ENCODE measurements at places on chromosomes 12 and 14.

GRCh38 chr12:67268335-67268895, 743 bp upstream of the CAND1 start:
- peak overlapping the region; percentile 95 for H3K27ac ChIP-seq
- DNase-seq: no peak
- peak overlapping the region; percentile 95 for H3K4me3 ChIP-seq
- peaks cover 28% of the 10 kb centered on the region for H3K4me1 ChIP-seq
- no peaks in the 10 kb centered on the region for H3K27me3 ChIP-seq
- H3K36me3 ChIP-seq: no peaks in the 10 kb centered on the region

DNA sequence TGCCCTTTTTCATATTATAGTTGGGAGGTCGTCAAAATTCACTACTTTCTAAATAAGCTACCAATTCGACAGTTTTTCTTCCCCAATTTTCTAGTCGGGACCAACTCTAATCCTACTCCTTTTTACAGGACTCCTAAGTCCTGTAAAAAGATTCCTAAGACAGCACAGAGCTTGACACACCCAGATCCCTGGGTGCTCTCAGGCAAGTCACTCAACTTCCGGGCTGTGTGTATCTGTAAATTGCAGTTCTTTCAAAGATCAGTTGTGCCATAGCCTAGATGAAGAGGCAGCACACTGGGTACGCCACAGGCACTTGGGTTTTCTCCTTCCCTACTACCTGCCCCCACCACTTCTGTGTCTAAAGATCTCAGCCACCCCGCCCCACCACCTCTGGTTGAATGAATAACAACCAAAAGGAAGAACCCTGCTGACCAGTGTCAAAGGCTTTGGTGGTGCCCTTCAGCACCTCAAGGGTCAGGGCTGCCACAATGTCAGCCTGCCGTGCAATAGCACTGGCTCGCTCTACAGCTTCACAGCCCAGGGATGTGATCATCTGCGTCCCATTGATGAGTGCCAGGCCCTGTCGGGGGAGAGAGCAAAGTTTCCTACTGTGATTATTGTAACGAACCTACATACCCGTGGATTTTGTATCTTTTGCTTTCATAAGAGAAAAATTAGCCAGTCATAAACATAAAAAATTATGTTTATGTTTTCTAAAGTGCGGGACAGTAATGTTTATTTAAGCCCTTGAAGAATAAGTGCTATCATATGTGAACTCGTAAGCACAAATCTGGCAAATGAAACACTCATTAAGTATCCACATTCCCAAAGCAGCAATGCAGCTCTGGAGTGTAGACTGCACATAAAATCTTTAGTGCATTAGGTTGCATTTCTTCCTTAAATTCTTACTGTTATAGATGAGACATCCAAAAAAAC, 9.2 kb downstream of the HAL start:
- no peak for DNase-seq
- no peak overlapping the region for H3K4me3 ChIP-seq
- peaks cover 8% of the 10 kb centered on the region for H3K36me3 ChIP-seq
- peak overlapping the region; percentile 12 for H3K27ac ChIP-seq

DNA sequence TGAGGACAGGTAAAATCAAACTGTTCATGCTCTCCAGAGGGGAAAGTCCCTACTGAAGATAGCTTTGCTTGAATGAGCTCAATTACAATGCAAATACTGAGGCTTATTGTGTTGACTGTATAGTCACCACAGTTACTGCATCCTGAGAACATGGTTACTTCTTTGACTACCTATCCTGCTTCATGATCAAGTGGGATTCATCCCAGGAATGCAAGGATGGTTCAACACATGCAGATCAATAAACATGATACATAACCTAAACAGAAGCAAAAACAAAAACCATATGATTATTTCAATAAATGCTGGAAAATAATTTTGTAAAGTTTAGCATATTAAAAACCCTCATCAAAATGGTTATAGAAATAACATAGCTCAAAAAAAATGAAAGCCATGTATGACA, 32.9 kb upstream of the P2RX7 start:
- H3K36me3 ChIP-seq: no peaks in the 10 kb centered on the region
- peaks cover 12% of the 10 kb centered on the region for H3K4me1 ChIP-seq
- no peak overlapping the region for H3K4me3 ChIP-seq
- no peak for DNase-seq

DNA sequence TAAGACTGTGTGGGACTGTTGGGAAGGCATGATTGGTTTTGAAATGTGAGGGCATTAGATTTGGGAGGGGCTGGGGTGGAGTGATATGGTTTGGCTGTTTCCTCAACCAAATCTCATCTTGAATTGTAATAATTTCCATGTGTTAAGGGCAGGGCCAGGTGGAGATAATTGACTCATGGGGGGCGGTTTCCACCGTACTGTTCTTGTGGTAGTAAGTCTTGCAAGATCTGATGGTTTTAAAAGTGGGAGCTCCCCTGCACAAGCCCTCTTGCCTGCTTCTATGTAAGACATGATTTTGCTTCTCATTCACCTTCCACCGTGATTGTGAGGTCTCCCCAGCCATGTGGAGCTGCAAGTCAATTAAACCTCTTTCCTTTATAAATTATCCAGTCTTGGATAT, 76.6 kb upstream of the PPFIA2 start:
- no peak for DNase-seq
- no peaks in the 10 kb centered on the region for H3K36me3 ChIP-seq
- no peak overlapping the region for H3K4me3 ChIP-seq
- no peak overlapping the region for H3K27ac ChIP-seq

- no peaks in the 10 kb centered on the region for H3K4me1 ChIP-seq
- no peaks in the 10 kb centered on the region for H3K27me3 ChIP-seq
- H3K27ac ChIP-seq: no peak overlapping the region
- H3K4me3 ChIP-seq: no peak overlapping the region
- no peak for DNase-seq
- H3K36me3 ChIP-seq: no peaks in the 10 kb centered on the region
Observed at GRCh38 chr14:62776300-62776699, 269.0 kb downstream of the KCNH5 start.

DNA sequence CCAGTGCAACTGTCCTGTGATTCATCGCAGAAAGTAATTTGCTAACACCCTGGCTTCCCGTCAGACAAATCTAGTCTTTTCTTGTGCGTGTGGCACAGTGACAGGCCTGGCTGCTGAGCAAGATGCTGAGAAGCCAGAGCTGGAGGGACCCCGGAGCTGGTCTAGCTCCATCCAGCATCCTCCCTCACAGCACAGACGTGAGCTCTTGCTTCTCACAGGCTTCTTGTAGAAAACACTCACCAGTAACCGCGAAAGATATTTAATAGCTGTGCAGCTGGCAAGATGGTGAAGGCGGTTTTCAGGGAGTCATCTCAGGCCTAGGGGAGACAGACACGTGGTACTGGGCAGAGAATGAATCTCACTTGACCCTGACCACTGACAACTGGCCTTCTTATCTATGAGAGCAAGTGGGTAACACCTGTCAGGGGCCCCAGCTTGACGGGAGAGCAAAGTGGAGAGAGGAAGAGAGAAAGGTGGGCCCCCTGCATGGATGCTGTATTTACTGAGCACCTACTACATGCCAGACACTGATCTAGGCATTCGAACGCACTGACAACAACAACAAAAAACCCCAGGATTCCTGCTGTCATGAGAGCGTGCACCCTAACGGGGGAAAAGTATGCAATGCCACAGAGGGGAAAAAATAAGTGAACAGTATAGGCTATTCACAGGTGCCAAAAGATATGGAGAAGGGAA, 63.3 kb downstream of the CCDC88C start:
- peak overlapping the region; percentile 48 for H3K27ac ChIP-seq
- peaks cover 94% of the 10 kb centered on the region for H3K4me1 ChIP-seq
- peak overlapping the region; percentile 6 for H3K4me3 ChIP-seq
- H3K36me3 ChIP-seq: peaks cover 4% of the 10 kb centered on the region

DNA sequence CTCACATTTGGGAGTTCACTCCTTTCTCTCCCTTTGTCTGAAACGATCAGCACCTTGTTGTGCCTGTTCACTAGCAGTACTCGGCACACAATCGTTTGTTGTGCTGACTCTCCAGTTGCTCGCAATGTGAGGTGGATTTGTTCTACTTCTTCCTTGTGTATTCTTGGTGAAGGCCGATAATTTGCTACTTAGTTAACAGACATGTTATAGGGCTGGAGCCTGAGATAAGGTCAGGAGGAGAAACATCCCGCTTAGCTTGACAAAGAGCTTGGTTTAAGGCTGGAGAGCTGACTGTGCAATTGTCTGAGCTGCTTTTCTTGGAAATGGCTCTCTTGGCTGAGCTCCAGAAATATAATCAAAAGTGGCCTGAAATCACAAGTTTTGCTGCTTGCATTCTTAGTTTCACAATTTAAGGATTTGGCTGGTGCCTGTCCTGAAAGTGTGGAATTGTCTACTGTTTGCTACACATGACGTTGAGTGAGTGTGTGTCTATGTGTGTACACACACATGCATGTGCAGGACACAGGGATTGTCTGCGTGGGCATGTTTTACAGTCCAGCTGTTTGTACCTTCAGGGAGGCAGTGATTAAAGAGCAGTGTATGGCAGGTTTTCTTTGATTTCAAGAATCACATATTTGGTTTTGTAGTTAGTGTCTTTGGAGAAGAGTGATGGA, 77.7 kb downstream of the ARF6 start:
- no peaks in the 10 kb centered on the region for H3K36me3 ChIP-seq
- no peak for DNase-seq
- H3K4me3 ChIP-seq: peak overlapping the region; percentile 89
- peaks cover 70% of the 10 kb centered on the region for H3K4me1 ChIP-seq

DNA sequence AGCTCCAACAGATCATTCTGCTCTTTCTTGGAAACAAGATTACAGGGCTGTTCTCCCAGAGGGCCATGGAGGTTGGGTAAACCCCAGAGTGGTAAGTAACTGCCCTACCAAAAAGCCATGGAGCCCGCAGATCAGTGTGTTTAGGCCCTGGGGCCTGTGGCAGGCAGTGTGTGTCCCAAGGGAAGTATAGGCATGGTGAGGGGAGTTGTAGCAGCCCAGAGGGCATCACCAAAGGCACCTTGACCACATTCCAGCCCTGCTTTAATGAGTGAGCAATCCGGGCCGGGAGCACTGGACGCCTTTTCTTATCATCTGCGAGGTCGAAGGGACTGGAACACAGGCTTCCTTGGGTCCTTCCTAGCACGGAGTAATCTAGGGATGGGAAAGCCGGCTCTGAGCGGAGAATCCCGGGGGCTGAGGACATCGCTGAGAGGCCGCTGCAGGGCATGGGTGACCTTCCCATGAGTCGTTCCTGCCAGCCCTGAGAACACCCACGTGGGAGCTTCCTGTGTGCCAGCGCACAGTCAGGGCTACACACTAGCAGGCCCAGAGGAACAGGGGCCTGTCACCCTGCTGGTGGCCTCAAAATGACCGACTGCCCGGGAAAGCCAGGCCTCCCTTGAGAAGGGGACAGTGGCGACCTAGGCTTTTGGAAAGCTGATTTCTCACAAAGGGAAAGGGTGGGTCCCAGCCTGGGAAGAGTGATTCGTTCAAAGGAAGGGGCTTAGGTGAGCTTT, 91.3 kb downstream of the NINJ2 start:
- no peaks in the 10 kb centered on the region for H3K27me3 ChIP-seq
- no peaks in the 10 kb centered on the region for H3K36me3 ChIP-seq
- no peak overlapping the region for H3K4me3 ChIP-seq
- peaks cover 11% of the 10 kb centered on the region for H3K4me1 ChIP-seq

DNA sequence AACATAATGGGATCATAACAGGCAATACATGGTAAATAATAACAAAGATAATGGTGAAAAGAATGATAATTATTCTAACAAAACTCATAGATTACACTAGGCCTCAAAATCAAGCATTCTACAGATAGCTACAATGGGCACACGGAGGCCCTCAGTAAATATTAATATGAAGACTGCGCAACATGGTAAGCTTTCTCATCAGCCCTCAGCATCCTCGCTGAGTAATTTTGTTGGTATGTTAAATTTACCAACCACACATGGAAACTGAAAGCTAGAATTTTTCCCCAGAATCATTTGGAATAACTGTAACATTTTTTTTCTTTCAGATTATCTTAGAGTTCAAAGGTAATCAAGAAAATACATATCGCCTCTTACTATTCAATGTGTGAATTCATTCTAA, 74.2 kb upstream of the PYGL start:
- no peaks in the 10 kb centered on the region for H3K36me3 ChIP-seq
- H3K27ac ChIP-seq: no peak overlapping the region
- H3K4me1 ChIP-seq: no peaks in the 10 kb centered on the region
- H3K4me3 ChIP-seq: no peak overlapping the region
- DNase-seq: no peak

DNA sequence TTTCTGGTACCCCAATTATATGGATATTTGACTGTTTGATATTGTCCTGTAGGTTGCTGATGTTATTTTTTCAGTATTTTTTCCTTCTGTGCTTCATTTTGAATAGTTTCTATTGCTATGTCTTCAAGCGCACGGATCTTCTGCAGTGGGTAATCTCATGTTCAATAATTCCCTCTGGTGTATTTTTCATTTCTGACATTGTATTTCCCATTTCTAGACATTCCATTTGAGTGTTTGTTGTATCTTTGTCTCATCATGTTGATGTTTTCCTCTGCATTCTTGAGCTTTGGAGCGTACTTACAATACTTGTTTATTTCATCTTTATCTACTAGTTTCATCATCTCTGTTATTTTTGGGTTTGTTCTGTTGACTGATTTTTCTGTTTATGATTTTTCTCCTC, 22.0 kb downstream of the TSPAN9 start:
- no peak for DNase-seq
- no peak overlapping the region for H3K4me3 ChIP-seq
- H3K27me3 ChIP-seq: peaks cover 10% of the 10 kb centered on the region

GRCh38 chr14:34837801-34838322, 37.3 kb downstream of the BAZ1A start:
- DNase-seq: no peak
- H3K4me3 ChIP-seq: no peak overlapping the region

- H3K36me3 ChIP-seq: no peaks in the 10 kb centered on the region
- DNase-seq: no peak
- no peaks in the 10 kb centered on the region for H3K27me3 ChIP-seq
- peaks cover 31% of the 10 kb centered on the region for H3K4me1 ChIP-seq
- no peak overlapping the region for H3K4me3 ChIP-seq
- peak overlapping the region; percentile 16 for H3K27ac ChIP-seq
Observed at GRCh38 chr12:4212845-4213244, 60.7 kb upstream of the CCND2 start.

GRCh38 chr12:132182206-132182710, 38.0 kb downstream of the NOC4L start:
- H3K27ac ChIP-seq: no peak overlapping the region
- H3K36me3 ChIP-seq: peaks cover 21% of the 10 kb centered on the region
- no peaks in the 10 kb centered on the region for H3K27me3 ChIP-seq
- peaks cover 13% of the 10 kb centered on the region for H3K4me1 ChIP-seq

GRCh38 chr14:81246461-81247270, 25.9 kb upstream of the GTF2A1 start:
- no peak overlapping the region for H3K27ac ChIP-seq
- no peak for DNase-seq
- no peaks in the 10 kb centered on the region for H3K4me1 ChIP-seq
- H3K36me3 ChIP-seq: peaks cover 12% of the 10 kb centered on the region
